ENCODE measurements at places on chromosomes 7 and 10. TPM values are rescaled to one million over a fixed set of nuclear protein-coding genes. Genes with fewer than 3 reads are reported as not detected.

Gene ARHGEF35
- total RNA-seq = 3.8 TPM

Gene LIPJ
- total RNA-seq = 0.19 TPM

Gene PITRM1
- total RNA-seq = 67.6 TPM

Gene GPNMB
- total RNA-seq = 294 TPM

Gene TACC2
- 23.8 TPM for total RNA-seq

Gene CCL24
- total RNA-seq = 10.8 TPM

Gene ASZ1
- not detected for total RNA-seq

Gene PRDX3
- 125 TPM for total RNA-seq

Gene AS3MT
- 1.1 TPM for total RNA-seq

All from omental fat pad (tissue), 4 donors.